Keratinocyte (primary cell): ENCODE measurements at places on chromosomes 2 and 18.
A peak's percentile ranks its signal among the peaks of the same experiment; 100 is the strongest.

- no peak for DNase-seq
- no peaks in the 10 kb centered on the region for H3K27me3 ChIP-seq
- H3K4me1 ChIP-seq, result peaks cover 8% of the 10 kb centered on the region
These were observed 58.3 kb downstream of the CYRIA start for GRCh38 chr2:16607301-16607700.

GRCh38 chr2:65436169-65436823 lies 3.9 kb upstream of the SPRED2 start:
- peak overlapping the region; percentile 95 for H3K27ac ChIP-seq
- DNase-seq, result peak; percentile 84
- peaks cover 7% of the 10 kb centered on the region for H3K4me1 ChIP-seq
- no peaks in the 10 kb centered on the region for H3K27me3 ChIP-seq

GRCh38 chr2:85393836-85394235 lies 16.3 kb downstream of the CAPG start:
- peaks cover 43% of the 10 kb centered on the region for H3K36me3 ChIP-seq
- no peak overlapping the region for H3K27ac ChIP-seq
- H3K27me3 ChIP-seq, result no peaks in the 10 kb centered on the region
- H3K4me3 ChIP-seq, result no peak overlapping the region

- H3K36me3 ChIP-seq, result no peaks in the 10 kb centered on the region
- H3K4me3 ChIP-seq, result no peak overlapping the region
- H3K27me3 ChIP-seq, result no peaks in the 10 kb centered on the region
- H3K27ac ChIP-seq, result no peak overlapping the region
- DNase-seq, result no peak
These were observed 211.4 kb downstream of the PRKCE start for GRCh38 chr2:45862843-45863242.

DNA sequence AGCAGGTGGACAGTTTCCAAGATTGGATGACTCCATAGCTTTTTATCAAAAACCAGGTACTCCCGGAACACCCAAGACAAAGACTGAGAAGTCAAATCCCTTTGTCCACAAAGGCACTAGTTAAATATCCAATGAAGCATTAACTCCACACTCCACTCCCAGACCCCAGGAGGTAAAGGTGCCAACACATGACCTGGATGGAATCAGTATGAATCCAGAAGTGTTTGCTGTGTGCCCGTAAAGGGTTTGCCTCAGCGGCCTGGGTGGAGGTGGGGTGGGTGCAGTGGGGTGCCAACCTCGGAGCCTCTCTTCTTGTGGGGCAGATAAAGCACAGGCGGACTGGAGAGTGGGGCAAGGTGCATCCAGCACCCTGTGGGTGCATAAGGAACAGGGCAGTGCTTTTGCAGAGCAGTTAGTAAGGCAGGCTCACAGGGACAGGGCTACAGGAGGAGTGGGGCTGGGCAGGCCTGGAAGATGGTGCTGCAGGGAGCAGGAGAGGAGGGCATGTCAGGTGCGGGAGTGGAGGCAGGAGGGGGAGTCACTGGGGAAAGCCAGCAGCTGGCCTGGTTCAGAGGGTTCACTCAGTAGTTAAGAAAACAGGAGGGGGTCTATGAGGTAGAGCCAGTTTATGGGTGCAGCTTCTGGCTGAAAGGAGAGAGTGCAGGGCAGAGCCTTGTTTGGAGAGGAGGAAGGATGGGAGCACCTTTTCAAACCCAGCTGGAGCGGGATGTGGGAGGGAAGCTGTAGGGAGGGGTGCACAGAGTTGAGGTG lies 208.4 kb upstream of the SMAD2 start:
- no peak overlapping the region for H3K27ac ChIP-seq
- H3K27me3 ChIP-seq, result peaks cover 30% of the 10 kb centered on the region
- DNase-seq, result no peak
- H3K4me1 ChIP-seq, result peaks cover 10% of the 10 kb centered on the region
- H3K4me3 ChIP-seq, result no peak overlapping the region

DNA sequence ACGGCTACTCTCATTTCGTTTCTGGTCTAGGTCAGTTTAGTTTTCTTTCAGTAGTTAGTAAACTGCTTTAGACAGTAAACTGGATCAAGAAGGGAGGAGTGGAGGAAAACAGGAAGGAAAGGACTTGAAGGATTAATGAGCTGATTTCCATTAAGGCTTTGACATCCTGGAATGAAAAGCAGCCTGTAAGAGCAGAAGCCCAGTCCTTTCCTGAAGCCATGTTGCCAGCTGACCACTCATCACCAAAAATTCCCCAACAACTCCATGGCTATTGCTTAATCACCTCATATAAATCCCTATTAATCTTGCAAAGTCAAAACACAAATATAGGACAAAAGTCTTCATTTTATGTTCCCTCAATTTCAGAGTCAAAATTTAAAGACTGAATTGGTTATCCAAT lies 113.7 kb upstream of the ZFP36L2 start:
- DNase-seq, result no peak
- H3K36me3 ChIP-seq, result no peaks in the 10 kb centered on the region
- H3K27ac ChIP-seq, result no peak overlapping the region
- no peak overlapping the region for H3K4me3 ChIP-seq
- no peaks in the 10 kb centered on the region for H3K27me3 ChIP-seq

DNA sequence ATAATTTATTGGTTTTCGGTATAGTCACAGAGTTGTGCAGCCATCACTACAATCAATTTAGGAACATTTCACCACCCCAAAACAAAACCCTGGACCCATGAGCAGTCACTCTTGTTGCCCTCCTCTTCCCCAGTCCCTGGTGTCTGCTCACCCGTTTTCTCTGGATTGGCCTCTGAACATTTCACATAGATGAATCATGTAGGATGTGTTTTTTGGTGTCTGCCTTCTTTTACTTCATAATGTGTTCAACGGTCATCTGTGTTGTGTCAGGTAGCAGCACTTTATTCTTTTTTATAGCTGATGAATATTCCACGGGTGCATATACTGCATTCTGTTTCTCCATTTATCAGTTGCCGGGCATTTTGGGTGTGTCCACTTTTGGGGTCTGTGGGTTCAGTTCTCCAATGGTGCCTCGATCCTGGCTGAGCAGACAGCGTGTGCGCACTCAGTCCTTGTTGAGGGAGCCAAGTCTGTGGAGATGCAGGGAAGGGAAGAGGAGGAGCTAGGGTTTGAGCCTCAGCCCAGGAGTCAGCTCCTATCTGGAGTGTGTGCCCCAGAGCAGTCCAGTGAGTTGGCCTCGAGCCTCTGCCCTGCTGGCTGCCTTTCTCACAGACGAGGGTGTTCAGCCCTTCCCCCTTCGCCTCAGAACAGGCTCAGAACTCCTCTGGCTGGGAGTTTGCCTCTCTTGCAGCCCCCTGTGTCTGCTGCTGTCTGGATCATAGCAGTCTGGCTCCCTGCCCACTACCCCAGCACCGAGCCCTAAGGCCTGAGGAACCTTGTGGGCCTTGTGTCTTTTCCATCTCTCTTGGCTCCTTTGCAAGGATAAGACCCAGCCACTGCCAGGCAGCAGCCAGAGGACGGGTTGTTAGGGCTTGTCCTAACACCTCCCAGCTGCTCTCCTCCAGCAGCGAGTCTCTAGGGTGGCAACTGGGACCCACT lies 18.0 kb downstream of the C2orf74 start:
- H3K36me3 ChIP-seq, result peaks cover 12% of the 10 kb centered on the region
- peaks cover 37% of the 10 kb centered on the region for H3K4me1 ChIP-seq
- no peak overlapping the region for H3K4me3 ChIP-seq
- no peaks in the 10 kb centered on the region for H3K27me3 ChIP-seq
- peak overlapping the region; percentile 63 for H3K27ac ChIP-seq
- DNase-seq, result no peak

- no peaks in the 10 kb centered on the region for H3K4me1 ChIP-seq
- H3K27me3 ChIP-seq, result no peaks in the 10 kb centered on the region
- no peak for DNase-seq
- no peak overlapping the region for H3K4me3 ChIP-seq
- no peak overlapping the region for H3K27ac ChIP-seq
- no peaks in the 10 kb centered on the region for H3K36me3 ChIP-seq
These were observed 1094.7 kb upstream of the DDX18 start for GRCh38 chr2:116719836-116720235.

- H3K27me3 ChIP-seq, result peaks cover 21% of the 10 kb centered on the region
- no peaks in the 10 kb centered on the region for H3K4me1 ChIP-seq
- H3K27ac ChIP-seq, result no peak overlapping the region
- no peak overlapping the region for H3K4me3 ChIP-seq
- no peak for DNase-seq
These were observed 18.1 kb upstream of the MAPRE3 start for GRCh38 chr2:26952374-26952773.

DNA sequence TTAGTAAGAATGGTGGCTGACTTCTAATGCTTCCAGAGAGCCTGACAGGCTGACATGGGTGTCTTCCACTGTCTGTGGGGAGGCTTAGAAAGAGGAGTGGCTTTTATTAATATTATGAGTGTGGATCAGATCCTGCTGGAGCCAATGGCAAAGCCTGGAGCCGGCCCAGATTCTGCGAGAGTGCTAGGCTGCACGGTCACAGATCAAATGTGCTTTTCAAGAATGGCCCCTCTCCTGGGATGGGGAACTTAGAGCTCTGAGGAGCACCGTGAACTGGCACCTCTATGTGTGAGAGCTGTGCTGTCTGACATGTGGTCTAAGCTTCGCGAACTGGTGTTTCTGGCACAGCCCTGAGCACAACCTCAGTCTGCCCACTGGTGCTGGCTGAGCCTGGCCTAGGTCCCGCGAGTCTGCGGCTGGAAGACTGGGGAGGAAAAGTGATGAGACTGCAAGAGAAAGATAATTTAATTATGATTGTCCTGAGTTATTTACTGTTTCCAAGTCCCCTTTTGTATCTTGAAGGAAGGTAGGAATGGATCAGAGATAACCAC lies 70.4 kb downstream of the ASAP2 start:
- no peak overlapping the region for H3K4me3 ChIP-seq
- H3K27ac ChIP-seq, result no peak overlapping the region
- DNase-seq, result no peak
- H3K4me1 ChIP-seq, result peaks cover 20% of the 10 kb centered on the region

GRCh38 chr2:25790074-25790790 lies 88.1 kb downstream of the ASXL2 start:
- no peaks in the 10 kb centered on the region for H3K4me1 ChIP-seq
- no peaks in the 10 kb centered on the region for H3K27me3 ChIP-seq
- no peak overlapping the region for H3K27ac ChIP-seq
- H3K4me3 ChIP-seq, result no peak overlapping the region
- H3K36me3 ChIP-seq, result no peaks in the 10 kb centered on the region

DNA sequence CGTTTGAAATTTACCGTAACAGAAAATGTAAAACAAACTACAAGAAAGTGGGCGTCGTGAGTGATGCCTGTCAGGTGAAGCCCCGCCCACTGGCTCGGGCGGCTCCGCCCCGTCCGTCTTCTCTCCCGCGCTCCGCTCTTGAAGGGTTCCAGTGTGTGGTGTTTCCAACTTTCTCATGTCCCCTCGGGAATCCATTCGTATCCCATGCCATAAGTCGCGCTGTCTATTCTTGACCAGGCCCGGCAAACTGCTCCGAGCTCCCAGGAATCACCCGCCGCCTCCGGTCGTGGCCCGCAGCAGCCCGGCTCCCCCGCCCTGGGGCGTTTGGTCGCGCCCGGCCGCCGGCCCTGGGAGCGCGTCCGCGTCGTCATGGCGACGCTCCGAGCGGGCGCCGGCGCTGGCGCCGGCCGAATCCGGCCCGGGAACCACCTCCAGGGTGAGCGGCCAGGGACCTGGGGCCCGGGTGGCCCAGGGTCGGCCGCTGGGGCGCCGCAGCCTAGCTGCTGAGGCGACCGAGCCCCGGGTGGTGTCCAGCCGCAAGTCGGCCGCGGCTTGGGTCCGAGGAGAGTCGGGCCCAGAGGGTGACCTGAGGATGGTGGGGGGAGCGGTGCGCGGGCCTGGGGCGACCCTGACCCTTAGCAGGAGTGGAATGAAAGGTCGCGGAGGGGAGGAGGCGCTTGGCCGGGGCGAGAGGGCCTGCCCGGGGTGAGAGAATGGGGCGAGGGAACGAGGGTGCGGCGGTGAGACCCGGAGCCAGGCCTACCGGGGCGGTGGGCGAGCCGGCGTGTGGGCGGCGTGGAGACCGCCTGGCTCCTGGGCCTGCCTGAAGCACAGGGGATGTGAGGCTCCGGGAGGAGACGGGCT lies at the start of gene CFAP221:
Gene CFAP221 (plus strand): TSS at position 375 of the 864 bp plus-strand sequence. CDS start 1,683 bp downstream, outside the sequence.
- peak within 1 kb of the TSS; percentile 67 for H3K4me3 ChIP-seq
- H3K27ac ChIP-seq, result no peak within 1 kb of the TSS
- peaks cover 43% of the 10 kb centered on the region for H3K27me3 ChIP-seq
- H3K4me1 ChIP-seq, result peaks cover 4% of the 10 kb centered on the region

- peaks cover 9% of the 10 kb centered on the region for H3K4me1 ChIP-seq
- DNase-seq, result no peak
- H3K27ac ChIP-seq, result no peak overlapping the region
- H3K36me3 ChIP-seq, result peaks cover 2% of the 10 kb centered on the region
- H3K27me3 ChIP-seq, result no peaks in the 10 kb centered on the region
These were observed 190.5 kb upstream of the STON1 start for GRCh38 chr2:48339451-48339850.

DNA sequence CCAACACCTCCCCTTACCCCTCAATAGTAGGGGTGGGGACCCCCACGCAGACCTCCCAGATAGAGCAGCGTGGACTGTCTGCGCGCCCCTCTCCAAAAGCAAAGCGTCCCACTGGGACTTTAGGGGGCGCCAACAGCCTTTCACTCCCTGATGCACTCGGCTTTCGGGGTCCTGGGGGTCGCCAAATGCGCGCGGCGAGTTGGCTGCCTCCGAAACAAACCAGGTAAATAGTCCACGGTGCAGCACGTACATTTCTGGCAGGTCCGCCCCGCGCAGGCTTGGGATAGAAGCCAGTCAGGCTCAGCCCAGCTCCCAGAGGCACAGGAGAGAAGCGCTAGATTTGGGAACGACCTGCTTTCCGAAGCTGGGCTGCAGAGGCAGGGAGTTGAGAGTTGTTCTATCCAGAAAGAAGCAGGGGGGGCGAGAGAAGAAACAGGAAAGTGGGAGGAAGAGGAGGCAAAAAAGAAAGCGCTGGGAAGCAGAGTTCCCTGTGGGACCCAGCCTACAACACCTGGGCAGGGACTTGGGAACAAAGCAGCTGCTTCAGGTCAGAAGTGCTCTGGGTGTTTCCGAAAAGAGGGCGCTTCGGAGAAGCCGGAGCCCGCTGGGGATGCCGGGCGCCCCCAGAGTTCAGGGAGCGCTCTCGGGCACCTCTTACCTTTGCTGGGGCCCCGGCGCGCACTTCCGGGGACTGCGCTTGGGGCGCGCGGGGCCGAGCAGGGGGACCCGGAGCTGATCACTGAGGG lies 544 bp downstream of the EVA1A start:
- H3K4me3 ChIP-seq, result peak overlapping the region; percentile 83
- H3K36me3 ChIP-seq, result peaks cover 2% of the 10 kb centered on the region
- peak overlapping the region; percentile 66 for H3K27ac ChIP-seq
- DNase-seq, result no peak
- no peaks in the 10 kb centered on the region for H3K27me3 ChIP-seq
- H3K4me1 ChIP-seq, result peaks cover 26% of the 10 kb centered on the region

DNA sequence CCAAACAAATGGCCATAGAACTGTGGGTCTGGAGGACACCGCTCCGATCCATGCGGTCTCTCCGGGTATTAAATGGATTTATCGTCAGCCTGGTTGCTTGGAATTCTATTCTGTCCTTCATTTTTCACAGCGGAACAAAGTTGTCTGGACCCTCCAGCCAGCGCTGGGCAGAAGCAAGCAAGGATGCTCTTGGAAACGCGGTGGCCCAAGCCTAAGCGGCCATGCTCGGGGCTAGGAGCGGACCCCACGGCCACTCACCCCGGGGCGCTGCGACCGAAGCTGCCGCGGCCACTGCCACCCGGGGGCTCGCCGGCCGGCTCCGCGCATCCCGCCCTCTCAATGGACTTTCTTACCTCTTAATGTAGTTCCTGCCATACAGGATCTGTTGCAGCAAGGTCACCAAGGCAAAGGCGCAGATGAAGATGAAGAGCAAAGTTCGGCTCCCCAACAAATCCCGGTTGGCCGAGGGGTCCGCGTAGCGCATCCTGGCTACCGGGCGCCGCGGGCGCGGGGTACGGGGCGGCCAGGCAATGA lies 761 bp downstream of the ST8SIA5 start:
- DNase-seq, result no peak
- H3K4me1 ChIP-seq, result no peaks in the 10 kb centered on the region
- peaks cover 72% of the 10 kb centered on the region for H3K27me3 ChIP-seq
- H3K36me3 ChIP-seq, result no peaks in the 10 kb centered on the region
- no peak overlapping the region for H3K27ac ChIP-seq
